ENCODE measurements at places on chromosomes 3 and 15. TPM values are rescaled to one million over a fixed set of nuclear protein-coding genes. Genes with fewer than 3 reads are reported as not detected.

TPRG1 gene
- 14.5 TPM for total RNA-seq

SMCO1 gene
- not detected for total RNA-seq

- H3K4me1 ChIP-seq = no peaks in the 10 kb centered on the region
- H3K4me3 ChIP-seq = no peak overlapping the region
- no peaks in the 10 kb centered on the region for H3K36me3 ChIP-seq
These were observed 81.5 kb upstream of the PRICKLE2 start for GRCh38 chr3:64306745-64307144.

- H3K27ac ChIP-seq = no peak overlapping the region
- H3K27me3 ChIP-seq = no peaks in the 10 kb centered on the region
- no peak overlapping the region for H3K4me3 ChIP-seq
These were observed 1.5 kb upstream of the ARHGAP31 start for GRCh38 chr3:119292666-119293065.

- peaks cover 5% of the 10 kb centered on the region for H3K4me1 ChIP-seq
- H3K27me3 ChIP-seq = no peaks in the 10 kb centered on the region
- H3K36me3 ChIP-seq = no peaks in the 10 kb centered on the region
- no peak for DNase-seq
These were observed 1.5 kb downstream of the CDC25A start for GRCh38 chr3:48186631-48187300.

DNA sequence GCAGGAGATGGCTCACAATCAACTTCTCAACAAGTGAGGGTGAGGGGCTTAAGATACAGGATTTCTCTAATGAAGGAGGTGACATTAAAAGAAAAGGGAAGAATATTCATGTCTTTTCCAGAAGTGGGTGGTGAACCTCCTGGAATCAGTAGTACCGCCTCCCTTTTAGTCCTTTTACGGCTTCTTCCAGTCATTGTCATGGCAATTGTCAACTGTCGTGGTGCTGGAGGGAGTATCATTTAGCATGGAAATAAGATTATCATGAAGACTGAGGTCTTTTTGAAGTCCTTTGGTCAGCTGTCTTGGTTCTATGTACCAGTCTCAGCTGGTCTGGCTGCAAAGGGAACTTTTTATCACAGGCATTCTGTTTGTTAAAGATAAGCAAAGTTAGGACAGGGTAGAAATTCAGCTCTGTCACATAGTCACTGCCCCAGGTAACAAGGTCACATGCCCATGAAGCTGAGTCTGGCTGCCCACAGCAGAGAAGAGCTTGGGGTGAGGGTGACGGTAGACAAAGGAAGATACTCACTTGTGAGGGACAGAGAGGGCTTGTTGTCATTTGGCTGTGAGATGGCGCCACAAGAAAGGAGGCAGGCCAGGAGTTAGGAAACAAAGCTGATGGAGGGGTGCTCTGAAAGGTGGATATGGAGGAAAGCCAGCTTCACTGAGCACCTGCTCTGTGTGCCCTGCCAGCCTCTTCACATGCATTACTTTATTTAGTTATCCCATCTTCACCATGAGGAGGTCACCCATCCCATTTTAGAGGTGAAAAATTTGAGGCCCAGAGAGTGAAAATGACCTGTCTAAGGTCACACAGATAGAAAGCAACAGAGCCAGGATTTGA is 228.2 kb upstream of the TRIM42 start:
- DNase-seq = no peak
- H3K27me3 ChIP-seq = no peaks in the 10 kb centered on the region
- H3K4me3 ChIP-seq = no peak overlapping the region
- no peak overlapping the region for H3K27ac ChIP-seq
- H3K36me3 ChIP-seq = no peaks in the 10 kb centered on the region

CNTN3 gene
- 9.7 TPM for total RNA-seq

SLC12A1 gene
- 0.68 TPM for total RNA-seq

DNA sequence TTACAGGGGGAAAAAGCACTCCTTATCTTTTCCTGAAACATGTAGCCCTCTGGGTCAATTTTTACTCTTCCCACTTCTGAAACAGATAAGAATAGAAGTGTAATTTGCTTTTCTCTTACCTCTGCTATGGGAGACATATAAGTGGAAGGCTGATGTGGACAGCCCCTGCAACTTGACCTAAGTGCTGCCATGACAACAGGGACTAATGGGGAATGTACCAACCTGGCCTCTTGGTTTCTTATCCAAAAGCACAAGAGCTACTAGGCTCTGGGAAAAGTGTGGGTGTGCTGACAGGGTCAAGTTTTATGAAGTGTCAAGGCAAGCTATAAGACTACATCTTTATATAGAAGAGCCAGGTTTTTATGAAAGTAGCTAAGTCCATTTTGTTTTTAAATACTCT is 1246.5 kb downstream of the OTOL1 start:
- DNase-seq = no peak
- H3K36me3 ChIP-seq = no peaks in the 10 kb centered on the region
- H3K27ac ChIP-seq = no peak overlapping the region

DNA sequence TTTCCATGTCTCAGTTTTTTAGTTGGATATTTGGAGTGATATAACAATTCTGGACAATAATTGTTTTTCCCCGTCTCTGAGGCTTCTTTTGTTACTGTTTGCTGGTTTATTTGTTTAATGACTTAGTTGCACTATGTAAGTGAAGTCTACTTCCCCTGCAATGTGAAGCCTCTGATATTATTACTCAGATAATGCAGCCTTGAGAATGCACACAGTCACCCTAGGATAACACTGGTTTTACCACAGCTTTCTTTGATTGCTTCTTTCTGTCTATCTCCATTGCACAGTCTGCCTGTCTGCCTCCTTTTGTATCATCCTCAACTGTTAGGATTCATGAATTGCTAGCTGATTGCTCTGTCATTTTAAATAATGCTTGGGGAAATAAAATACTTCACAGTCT is 208.7 kb upstream of the ROBO1 start:
- no peaks in the 10 kb centered on the region for H3K4me1 ChIP-seq
- H3K36me3 ChIP-seq = no peaks in the 10 kb centered on the region
- no peak for DNase-seq
- H3K4me3 ChIP-seq = no peak overlapping the region
- no peaks in the 10 kb centered on the region for H3K27me3 ChIP-seq
- no peak overlapping the region for H3K27ac ChIP-seq

GRCh38 chr3:101158374-101158773 is 162.0 kb downstream of the IMPG2 start:
- DNase-seq = no peak
- no peak overlapping the region for H3K27ac ChIP-seq
- H3K4me1 ChIP-seq = peaks cover 10% of the 10 kb centered on the region

Data from thoracic aorta (tissue), 2 donors.